ENCODE measurements at places on chromosomes 6 and 20.
A peak's percentile ranks its signal among the peaks of the same experiment; 100 is the strongest.

DNA sequence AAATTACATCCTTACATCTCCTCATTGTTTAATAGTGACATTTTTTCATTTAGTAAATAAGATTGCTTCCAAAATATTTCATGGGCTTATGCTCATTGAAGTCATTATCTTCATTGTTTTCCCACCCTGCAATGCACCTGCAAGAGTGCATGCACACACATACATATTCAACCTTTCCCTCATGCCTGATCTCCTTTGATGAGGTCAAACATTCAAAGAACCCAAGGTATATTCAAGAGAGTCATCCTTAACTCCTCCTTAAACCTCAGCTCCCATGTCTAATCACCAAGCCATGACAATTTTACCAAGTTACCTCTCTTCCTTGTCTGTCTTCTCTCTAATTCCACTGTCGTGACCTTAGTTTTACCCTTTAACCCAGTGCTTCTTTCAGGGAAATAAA lies 56.5 kb downstream of the HIVEP2 start:
- DNase-seq: no peak

GRCh38 chr6:41691426-41692079 lies 43.9 kb downstream of the TFEB start:
- no peak for DNase-seq

DNA sequence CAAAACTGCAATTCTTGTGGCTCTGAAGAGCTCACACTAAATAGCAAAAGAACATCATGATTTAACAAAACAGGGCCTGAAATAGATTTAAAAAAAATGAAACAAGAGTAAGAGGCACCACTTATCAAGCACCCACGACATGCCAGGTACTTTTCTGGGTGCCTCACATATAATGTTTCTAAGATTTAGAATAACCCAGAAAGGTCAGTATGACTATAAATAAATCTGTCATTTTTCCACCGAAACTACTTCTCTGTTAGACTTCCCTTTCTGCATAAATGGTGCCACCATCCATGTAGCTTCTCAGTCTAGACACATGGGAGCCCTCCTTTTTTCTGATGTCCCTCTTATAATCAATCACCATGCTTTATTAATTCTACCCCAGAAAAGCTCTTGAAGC lies 652.4 kb upstream of the CHD6 start:
- DNase-seq: no peak

DNA sequence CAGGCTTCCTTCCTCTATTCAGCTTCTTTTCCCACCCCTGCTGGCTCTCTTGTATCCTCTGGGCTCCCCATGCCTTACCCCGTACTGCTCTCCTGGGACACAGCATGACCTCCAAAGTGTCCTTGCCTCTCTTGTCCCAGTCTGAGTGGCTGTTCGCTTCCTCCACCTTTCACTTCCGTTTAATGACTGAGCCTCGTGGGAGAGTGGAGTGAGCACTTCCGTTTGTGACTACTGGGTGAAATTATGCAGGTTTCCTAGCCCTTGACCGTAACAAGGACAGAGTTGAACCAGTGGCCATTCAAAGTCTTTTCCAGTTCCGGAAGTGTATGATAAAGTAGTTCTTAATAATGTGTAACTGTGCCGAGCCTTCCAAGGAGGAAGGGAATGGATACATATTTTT lies 109.2 kb downstream of the ARID1B start:
- no peak for DNase-seq

GRCh38 chr6:111812060-111813038 lies 60.9 kb downstream of the FYN start:
- DNase-seq: peak; percentile 48

GRCh38 chr20:3173610-3174441 lies 477 bp upstream of the LZTS3 start:
- peak; percentile 88 for DNase-seq

- no peak for DNase-seq
These were observed 10.8 kb upstream of the FYN start for GRCh38 chr6:111884068-111884467.

GRCh38 chr20:33874129-33874528 lies 63.0 kb downstream of the CHMP4B start:
- DNase-seq: no peak

- peak; percentile 52 for DNase-seq
These were observed at the start of gene OGFRL1 for GRCh38 chr6:71288228-71289038. OGFRL1 (plus strand) TSS chr6:71288811; CDS start chr6:71288937, 126 bp downstream.

- no peak for DNase-seq
These were observed 117.5 kb upstream of the AFDN start for GRCh38 chr6:167709196-167709595.

DNA sequence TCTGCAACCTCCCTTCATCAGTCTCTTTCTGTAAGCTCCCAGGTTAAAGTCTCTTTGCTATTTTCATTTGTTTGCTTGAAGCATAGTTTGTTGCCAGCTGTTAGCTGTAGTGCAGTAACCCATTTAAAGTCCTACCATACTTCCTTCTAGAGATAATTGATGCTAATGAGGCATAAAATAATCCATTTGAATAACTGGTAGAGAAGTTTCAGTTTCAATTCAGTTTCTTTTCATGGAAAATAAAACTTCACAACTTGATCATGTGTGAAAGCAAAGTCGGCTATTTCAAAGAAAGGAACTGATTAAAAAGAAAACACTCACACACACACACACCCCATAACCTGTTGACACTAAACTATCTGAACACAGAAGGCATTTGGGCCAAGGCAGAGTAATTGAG lies 68.5 kb upstream of the TENT5A start:
- no peak for DNase-seq

Data from posterior cingulate gyrus (tissue), 11 donors.